ENCODE measurements at places on chromosomes 6 and 20.

DNA sequence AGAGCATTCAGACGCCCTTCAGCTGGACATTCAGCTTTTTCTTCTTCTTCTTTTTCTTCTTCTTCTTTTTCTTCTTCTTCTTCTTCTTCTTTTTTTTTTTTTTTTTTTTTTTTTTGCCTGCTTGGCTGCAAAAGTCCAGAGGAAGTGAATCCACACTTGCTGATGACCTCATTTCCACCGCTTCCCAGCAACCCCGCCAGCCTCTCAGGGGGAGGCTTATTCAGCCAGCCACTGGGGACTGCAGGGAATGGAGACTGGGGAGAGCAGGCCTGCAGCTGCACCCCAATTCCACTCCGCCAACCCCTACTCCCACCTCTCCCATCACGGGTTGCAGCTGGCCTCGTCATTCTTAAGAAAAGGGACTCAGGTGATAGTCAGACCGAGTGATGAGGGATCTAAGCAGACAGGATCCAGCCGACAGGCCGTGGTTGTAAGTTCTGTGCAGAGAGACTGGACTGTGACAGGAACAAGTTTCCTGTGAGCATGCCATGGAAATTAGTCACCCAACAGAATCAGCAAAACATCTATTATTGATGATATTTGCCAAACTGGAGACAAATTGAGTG lies 59.0 kb upstream of the QKI start:
- no peak for DNase-seq

DNA sequence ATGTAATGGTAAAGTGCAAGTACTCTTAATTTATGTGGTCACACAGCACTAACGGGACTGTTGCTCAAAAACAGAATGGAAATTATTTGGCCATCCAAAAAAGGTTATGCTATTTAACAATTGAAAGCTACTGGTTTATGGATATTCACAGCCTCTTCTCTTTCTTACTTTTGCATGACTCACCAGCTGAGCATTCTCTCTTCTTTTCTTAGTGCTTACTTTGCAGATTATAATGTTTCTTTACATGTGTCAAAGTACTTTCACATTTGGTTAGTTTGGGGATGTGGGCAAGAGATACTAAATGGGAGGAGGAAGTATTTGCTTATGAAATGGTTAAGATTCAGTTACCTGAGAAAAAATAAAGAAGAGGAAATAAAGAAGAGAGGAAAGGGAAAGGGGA lies 610.5 kb downstream of the HTR1B start:
- no peak for DNase-seq

DNA sequence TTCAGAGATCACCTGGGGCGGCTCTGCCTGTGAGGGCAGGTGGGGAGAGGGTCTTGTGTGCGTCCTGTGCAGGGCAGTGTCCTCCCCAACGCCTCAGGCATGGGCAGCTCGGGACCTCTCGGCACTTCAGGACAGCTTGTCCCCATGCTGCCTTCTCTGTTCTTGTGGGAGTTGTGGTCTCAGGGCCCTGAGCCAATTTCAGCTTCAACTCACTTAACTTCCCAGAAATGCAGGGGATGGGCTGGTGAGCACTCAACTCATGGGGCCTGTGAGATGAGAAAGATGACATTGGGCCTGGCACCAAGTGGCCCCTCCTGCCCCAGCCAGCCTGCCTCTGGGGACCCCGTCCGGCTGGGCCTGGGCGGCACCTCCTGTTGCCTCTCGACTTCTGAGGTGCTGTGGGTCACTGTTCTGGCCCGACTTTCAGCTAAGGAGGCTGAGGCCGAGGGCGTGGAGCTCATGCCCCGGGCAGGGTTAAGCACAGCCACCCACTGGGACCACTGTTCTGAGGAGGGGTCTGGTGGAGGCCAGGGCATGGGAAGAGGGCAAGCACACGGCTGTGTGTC lies 6.7 kb downstream of the RGS19 start:
- no peak for DNase-seq

GRCh38 chr6:5672581-5673011 lies 334.1 kb downstream of the NRN1 start:
- DNase-seq, result no peak

GRCh38 chr6:144394210-144394609 lies 109.1 kb downstream of the UTRN start:
- no peak for DNase-seq

- DNase-seq, result no peak
Measured at GRCh38 chr6:122681705-122682104, 71.5 kb downstream of the PKIB start.

GRCh38 chr6:63504777-63505384 lies 67.4 kb upstream of the LOC128125822 start:
- no peak for DNase-seq

DNA sequence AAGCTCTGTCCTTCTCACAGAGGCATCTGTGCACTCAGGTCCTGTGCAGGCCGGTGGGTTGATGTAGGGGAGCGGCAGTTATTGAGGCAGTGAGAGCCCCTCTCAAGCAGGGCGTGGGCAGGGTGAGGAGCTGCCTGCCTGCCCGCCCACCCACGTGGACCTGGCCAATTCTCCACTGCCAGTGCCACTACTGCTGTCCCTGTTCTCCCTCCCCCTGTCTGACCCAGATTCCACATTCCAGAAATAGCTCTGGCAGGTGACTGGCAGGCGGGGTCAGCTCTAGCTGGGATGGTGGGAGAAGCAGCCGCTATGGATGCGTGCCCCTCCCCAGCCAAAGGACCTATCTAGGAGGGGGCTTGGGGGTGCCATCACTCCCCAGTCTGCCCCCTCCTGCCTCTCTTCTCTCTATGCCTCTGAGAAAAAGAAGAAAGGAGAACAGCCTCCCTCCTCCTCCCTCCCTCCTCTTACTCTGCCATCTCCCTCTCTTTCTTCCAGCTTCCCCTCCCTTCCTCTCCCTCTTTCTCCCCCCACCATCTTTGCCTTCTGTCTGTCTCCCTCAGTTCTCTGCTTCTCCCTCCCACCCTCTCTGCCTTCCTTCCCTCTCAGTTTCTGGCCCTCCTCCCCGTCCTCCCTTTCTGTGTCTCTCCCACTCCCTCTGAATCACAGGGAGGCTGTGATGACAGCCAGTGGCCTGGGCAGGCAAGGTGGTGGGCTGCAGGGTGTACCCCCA lies 86.5 kb upstream of the MYL9 start:
- no peak for DNase-seq

- no peak for DNase-seq
Measured at GRCh38 chr6:156686301-156686994, 90.7 kb upstream of the ARID1B start.

DNA sequence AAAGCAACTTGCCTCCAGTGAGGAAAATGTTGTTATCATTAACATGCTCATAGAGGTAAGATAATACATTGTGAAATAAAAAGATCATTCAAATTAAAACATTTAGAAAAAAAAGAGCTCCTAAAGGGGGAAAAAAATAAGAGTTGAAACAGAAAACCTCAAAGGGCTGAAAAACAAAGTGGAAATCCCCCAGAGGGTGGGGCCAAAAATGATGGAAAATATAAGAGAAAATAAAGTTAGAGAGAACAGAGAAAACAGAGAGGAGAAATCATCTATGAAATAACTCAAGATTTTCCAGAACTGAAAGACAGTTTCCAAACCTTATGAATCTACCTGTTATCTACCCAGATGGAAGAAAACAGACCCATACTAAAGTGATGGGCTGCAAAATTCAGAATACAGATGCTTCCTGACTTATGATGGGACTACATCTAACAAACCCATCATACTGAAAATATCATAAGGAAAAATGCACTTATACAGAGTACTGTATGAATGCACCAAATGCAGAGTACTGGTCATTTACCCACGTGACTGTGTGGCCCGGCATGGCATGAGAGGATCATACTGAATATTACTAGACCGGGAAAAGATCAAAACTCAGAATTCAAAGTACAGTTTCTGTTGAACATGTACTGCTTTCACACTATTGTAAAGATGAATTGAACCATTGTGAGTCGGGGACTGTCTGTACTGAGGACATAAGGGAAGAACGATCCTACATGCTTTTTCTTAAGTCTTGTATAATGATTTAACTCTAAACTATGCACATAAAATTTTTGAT lies 4.0 kb downstream of the ZBTB24 start:
- no peak for DNase-seq

- DNase-seq, result no peak
Measured at GRCh38 chr20:52313341-52313963, 121.9 kb upstream of the ZFP64 start.

DNA sequence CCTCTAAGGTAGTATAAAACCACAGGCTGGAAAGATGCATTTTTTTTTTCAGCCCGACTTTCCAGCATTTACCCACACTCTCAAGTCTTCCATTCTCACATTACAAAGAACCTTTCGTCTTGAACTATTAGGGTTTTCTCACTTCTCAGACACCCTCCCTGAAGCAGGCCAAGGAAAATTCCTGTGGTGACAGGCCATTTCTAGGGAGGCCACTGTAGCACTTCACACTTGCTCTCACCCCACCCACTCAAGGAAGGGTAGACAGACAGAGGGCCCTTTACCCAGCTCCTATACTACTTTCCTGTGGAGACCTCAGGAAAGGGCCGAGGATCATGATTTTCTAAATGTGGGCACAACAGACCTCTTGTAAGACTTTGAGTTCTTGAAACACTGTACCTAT lies 27.7 kb downstream of the KCNS1 start:
- no peak for DNase-seq

DNA sequence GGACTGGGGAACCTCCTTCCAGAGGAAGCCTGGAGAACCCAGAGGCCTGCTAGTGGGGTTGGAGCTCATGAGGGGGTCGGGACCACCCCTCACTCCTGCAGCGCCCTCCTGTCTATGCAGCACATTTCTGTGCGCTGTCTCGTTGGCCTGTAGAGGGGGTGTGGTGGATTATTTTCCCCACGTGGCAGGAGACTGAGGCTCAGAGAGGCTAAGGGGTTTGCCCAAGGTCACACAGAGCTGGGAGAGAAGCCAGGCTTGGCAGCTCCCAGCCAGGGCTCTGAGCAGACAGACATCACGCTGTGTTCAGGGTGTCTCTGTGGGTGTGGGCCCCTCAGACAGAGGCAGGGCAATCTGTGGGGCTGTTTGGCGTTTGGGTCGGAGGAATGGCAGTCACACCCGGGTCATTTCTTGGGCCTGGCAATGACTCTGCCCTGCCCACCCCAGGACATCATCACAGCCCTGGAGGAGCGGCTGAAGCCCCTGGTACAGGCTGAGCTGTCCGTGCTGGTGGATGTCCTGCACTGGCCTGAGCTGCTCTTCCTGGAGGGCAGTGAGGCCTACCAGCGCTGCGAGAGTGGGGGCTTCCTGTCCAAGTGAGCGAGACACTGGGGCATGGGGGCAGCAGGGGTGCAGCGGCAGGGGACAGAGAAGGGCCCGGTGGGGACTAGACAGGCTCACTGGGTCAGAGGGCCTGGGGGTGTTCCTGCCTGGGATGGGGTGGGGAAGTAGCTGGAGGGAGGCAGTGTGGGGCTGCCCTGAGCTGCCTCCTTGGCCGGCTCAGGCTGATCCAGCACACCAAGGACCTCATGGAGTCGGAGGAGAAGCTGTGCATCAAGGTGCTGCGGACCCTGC lies 27.7 kb downstream of the UQCC2 start:
- no peak for DNase-seq

GRCh38 chr6:72968704-72969103 lies 256.6 kb downstream of the KHDC1L start:
- no peak for DNase-seq

DNA sequence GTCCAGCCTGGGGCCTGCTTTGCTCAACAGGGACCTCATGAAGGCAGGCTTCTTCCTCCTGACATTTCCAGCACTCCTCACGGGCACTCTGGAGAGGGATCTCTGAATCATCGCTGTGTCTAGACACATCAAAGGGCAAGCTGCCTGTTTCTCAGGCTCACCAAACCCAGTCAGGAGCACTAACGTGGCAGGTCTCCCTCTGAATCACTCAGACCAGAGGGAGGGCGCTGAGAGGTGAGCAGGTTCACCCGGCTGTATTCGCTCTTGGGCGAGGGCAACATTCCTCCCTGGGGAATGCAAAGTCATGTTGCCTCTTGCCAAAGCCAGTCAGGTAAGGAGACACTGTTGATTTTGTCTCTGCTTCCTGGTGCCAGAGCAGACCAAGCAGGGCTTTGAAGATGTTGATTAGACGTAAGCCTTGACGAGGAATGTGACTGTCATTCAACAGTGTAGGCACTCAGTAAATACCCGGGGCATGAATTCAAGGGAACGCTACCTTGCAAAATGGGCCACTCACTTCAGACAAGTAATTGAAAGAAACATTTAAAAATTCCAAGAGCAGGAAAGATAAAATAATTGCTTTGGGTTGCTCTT lies 50.1 kb downstream of the CYP24A1 start:
- no peak for DNase-seq

GRCh38 chr20:41533537-41534136 lies 84.5 kb downstream of the CHD6 start:
- DNase-seq, result no peak

DNA sequence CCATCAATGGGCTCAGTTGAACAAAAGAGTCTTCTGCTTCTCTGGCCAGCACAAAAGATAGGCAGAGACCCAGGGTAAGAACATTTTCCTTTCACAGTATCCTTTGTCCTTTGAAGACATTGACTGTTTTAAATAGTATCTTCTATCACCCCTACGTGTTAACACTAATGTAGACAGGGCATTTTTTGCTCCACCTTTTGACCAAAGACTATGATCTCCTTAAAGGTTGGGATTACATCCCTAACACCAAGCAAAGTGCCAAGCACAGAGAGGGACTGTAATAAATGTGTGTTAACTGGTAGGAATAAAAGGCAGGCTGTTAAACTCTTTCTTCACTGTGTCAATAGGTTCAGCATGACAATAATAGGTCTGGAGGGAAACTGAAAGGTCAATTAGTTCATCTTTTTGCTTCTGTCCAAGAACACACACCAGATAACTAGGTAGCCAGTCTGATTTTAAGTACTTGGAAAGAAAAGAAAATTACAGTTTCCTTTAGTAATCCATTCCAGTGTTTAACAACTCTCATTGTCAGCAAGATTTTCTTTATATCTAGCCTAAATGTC lies 63.6 kb upstream of the NOX3 start:
- no peak for DNase-seq

GRCh38 chr20:35742741-35743523 lies 872 bp upstream of the RBM39 start:
- DNase-seq, result no peak

GRCh38 chr6:996271-996852 lies 303.4 kb upstream of the EXOC2 start:
- no peak for DNase-seq

GRCh38 chr6:169172946-169173345 lies 80.7 kb downstream of the THBS2 start:
- DNase-seq, result no peak

DNA sequence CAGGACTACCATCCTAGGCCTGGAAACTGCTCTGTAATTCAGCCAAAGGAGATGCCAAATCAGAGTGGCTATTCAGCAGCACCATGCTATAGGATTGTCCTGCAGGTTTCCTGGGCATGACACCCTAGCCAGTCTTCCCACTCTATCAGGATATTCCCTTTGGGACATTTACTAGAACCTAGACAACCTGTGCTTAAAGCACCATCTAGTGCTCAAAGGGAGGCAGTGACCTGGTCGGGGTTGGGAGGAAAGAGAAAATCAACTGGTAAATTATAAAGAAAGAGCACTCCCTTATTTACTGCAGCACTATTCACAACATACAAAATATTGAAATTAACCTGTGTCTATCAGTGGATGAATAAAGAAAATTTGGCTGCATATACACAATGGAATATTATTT lies 67.2 kb upstream of the SMLR1 start:
- DNase-seq, result no peak

- DNase-seq, result no peak
Measured at GRCh38 chr6:39083231-39083634, 31.8 kb downstream of the SAYSD1 start.

Measured in activated CD8-positive, alpha-beta memory T cell treated with anti-CD3 and anti-CD28 coated beads for 1 hour (primary cell).